ENCODE measurements at places on chromosomes 1 and 21.

- no peak for DNase-seq
These were observed 4.0 kb downstream of the TOMM40L start for GRCh38 chr1:161229896-161230295.

DNA sequence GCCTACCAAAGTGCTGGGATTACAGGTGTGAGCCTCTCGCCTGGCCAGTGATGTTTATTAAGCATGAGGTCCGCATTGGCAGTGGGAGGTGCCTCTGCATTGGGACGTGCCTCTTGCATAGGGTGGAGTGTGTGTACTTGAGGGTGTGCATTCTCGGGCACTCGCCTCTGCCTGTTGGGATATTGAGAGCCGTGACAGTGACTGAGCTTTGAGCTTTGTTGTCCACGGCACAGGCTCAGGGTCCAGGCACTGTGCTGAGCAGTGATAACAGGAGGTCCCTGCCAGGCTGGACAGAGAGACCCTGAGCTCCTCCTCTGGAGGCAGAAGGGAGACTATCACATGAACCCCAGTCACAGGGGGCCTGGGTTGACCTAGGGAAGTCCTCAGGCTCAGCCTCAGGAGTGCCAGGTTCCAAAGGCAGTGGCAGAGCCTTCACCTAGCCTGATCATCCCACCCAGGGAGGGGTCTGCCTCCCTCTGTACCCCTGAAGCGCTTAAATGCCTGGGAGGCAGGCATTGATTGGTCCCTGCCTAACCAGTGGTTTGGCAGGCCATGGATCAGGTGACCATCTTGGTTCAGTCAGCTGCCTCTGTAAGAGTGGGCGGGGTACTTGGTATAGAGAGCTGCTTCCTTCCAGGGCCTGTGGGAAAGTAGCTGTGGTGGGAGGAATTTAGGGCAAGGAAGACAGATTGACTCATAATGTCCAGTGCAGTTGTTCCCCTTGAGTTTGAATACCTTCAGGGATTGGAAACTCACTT lies 213.8 kb upstream of the TMEM51 start:
- DNase-seq, result no peak

DNA sequence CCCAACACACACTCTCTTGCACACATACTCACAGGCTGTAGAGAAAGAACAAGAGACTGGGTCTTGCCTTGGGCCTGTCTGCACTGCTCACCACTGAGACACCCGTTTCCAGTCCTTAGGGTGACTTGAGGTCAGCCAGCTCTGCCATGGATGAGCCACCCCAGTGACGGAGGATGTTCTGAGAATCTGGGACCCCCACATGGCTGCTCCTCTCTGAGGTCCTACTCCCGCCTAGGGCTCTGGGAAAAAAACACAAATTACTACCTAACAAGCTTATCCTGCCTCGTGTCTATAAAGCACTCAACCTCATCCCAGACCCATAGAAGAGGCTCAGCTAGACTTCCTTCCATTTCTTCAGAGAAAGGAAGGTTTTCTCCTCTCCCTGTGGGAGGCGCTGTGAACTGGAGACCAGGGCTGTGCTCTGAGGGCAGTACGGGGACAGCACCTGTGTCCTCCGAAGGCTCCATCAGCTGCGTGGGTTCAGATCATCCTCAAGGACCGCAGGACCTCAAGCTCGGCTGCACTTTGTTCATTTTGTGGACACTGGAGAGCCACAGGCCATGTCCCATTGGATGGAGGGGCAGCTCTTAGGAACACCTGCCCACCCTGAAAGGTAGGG lies 4.3 kb upstream of the CLEC20A start:
- no peak for DNase-seq

DNA sequence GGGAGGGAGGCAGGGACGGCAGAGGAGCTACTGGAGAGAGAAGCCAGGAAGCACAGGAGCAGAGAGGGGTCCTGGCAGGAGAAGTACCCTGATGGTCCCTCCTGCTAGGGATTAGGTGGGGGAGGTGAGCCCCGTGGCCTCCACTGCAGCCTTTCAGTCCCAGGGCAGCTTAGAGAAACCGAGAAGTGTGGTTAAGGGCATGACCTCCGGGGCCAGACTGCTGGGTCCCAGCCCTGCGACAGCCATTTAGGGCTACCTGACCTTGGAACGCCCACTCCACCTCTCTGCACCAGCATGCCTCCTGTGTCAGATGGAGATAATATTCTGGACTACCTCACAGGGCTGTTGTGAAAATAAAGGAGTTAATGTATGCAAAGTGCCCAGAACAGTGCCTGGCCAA lies 47.4 kb downstream of the KCNN3 start:
- no peak for DNase-seq

GRCh38 chr21:35252831-35253230 lies 203.7 kb upstream of the RUNX1 start:
- DNase-seq, result no peak

GRCh38 chr1:30034627-30035521 lies 688.5 kb downstream of the MATN1 start:
- DNase-seq, result no peak

DNA sequence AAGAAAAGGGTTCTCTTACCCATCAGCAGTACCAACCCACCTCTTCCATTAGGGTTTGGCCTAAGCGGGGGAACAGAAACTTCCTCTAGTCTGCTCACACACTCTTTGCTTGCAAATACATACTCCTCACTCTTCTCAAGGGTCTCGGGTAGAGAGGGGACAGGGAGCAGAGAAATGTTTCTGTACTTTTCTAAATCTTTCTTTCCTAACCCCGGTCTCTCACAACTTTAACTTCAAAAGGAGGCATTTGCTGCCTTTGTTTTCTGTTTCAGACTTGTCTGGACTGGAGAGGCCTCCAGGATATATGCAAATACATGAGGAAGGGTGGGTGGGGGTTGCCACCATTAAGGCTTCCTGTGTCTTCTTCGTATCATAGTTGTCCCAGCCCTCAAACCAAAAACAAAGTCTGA lies 10.5 kb upstream of the LAX1 start:
- no peak for DNase-seq

- no peak for DNase-seq
These were observed 17.6 kb downstream of the ESRRG start for GRCh38 chr1:216705676-216706075.

DNA sequence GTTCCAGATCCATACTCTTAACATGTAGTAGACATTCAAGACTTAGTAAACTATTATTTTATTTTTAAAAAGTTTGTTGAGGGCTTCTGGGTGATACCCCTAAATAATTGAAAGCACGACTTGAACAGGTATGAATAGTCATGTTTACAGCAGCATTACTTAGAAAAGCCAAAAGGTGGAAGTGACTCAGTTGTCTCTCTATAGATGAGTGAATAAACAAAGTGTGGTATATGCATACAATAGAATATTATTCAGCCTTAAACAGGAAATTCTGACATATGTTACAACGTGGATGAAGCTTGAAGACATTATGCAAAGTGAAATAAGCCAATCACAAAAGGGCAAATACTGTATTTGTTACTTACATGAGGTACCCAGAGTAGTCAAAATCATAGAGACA lies 26.5 kb downstream of the TSNAX start:
- DNase-seq, result no peak

Measured in effector memory CD4-positive, alpha-beta T cell (primary cell).